ENCODE measurements at places on chromosomes 7 and 10.
A peak's percentile ranks its signal among the peaks of the same experiment; 100 is the strongest.

DNA sequence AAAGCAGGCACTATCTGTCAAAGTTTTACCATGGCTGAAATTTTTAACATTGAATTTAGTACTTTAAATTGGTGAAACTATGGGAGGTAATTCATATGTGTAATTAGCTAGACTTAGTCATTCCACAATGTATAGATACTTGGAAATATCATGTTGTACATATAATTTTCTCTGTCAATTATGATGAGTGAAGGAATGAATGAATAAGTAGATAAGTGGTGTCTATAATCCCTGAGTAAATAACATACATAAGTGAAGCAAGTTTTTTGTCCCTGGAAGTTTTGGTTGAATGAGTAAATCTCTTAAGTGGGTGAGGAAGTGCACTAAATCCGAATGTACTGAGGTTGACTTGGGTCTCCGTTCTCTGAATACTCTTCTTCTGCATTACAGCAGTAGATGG is 201.0 kb downstream of the CSTF2T start:
- no peak for DNase-seq

DNA sequence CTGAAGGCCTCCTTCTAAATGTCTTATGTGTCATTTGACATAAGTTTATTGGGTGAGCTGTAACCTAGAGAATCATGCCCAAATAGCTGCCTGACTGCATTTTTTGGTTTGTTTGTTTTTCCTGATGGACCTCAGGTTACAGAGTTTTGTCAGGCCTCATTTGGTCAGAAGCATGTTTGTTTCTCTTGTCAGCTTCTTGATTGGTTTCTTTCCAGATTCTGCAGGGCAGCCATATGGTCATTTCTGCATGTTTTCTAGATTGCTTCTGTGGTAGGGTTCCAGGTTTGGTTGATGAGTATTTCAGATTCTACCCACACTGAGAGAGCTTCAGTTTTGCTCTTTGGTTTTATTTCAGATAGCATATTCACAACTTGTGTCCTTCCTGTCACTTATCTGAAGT is 28.0 kb downstream of the GLCCI1 start:
- no peak for DNase-seq

DNA sequence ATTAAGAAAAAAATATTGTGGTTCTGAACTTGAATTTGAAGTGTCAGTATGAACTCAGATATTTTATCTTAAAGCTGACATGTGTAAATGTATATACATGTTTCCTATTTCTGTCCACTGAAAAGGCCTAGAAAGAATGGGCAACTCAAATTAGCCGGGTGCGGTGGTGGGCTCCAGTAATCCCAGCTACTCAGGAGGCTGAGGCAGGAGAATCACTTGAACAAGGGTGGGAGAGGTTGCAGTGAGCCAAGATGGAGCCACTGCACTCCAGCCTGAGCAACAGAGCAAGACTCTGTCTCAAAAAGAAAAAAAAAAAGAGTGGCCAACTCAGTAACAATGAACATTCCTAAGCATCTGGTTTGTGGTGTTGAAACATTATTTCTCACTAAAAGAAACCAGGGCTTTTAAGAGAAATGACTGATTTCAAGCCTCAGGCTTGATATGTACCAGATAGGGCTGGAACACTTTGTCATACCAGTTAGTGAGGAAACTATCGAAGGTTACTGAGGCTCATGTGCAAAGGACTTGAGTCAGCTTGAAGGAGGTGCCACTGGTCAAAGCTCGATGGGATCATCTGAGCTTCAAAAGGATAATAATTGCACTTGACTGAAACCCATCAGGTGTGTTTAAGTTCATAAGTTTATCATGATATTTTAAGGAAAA is 40.5 kb downstream of the AOAH start:
- DNase-seq, result no peak

GRCh38 chr10:5971315-5971832 is 6.0 kb downstream of the IL15RA start:
- no peak for DNase-seq

DNA sequence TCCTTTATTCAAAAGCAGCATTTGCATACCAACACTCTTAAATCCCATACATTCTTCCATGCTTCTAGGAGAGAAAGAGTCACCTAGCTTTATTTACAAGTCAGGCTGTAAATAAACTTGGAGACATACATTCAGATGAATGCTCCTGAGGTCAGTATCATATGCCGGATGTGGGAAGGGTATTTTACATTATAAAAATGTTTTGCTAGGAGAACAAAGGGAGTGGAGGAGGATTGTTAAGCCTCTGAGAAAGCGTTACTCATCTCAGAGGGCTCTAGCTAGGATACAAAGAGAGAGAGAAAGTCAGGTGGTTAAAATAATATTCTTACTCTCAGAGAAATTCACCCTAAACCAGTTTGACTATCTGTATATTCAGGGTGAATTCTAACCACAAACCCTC is 300.9 kb upstream of the NPSR1 start:
- no peak for DNase-seq

- DNase-seq, result no peak
Observed at GRCh38 chr7:132488634-132489302, 87.5 kb downstream of the PLXNA4 start.

DNA sequence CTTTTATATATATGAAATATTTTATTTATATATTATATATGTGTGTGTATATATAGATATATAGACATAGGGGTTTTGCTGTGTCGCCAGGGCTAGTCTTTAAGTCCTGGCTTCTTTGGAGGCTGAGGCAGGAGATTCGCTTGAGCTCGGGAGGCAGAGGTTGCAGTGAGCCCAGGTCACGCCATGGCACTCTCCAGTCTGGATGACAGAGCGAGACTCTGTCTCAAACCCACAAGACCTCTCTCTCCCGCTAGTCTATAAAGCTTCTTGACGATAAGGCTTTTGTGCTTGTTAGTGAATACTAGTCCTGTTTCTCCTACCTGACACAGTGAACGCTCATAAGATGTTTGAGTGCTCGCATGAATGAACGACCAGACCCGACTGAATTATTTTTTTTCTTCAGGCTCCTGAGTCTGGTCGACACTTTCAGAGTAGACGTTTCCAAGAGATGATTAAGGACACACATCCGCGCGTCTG is 577 bp upstream of the DDX21 start:
- DNase-seq, result peak; percentile 28

GRCh38 chr10:101354328-101355071 is 535 bp downstream of the BTRC start:
- DNase-seq, result peak; percentile 14

DNA sequence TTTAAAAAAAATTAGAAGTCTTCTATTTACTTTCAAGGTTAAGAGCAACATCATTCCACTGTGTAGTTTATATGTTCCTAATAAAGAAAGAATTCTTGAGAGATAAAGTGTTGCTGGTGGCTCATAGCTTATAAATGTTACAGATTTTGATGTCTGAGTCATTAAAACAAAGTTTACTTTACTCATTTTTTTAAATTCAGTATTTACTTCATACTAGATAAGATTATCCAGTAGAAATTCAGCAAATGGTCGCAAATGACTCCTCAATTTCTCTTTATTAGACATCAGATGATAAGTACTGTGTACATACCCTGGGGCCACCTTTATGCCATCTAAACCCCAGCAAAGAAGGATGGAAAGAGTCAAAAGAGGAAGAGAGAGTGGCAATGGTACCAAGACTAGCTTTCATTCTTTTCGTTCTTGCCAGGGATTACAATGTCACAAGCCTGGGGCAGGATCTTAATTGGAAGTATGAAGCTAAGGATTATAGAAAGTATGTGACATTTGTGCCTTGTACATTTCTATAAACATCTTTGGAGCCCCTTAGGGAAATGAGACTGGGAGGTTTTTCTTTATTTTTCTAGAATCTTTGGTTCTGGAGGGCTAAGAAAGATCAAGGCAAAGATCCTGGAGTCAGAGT is 206.1 kb downstream of the CHRM2 start:
- DNase-seq, result no peak

DNA sequence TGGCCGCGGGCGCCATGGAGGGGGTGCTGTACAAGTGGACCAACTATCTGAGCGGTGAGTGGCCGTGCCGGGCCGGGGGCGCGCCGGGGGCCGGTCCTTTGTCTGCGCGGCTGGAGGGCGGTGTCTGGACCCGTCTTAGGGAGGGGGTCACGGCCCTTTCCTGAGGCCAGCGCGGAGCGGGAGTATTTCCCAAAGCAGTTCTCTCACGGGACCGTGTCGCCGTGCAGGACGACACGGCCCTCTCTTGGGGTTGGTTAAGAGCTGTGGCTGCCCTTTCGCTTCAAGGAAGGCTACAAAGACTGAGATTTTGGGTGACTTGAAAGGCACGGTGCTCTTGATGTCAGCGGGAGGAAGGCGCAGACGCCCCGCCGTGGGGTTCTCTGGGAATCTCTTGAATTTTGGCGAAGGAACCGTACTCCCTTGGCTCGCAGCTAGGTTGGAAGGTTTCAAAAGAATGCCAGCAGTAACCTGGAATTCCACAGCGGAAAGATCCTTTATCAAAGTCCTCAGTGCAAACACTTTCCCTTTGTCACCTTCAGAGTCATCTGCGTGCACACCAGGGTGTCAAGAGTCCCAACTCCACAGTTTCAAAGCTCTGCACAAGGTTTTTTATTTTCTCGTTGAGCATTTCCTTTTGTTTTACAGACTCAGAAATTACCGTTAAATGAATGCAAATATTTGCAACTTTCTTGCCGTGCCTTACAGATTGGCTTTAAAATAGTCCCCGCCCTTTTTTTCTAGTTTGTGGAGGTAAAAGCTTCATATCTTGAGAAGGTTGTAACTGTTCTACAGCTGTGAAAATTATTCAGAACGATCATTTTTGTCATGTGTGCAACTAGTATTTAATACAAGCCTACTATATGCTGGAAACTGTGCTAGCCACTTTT is 780 bp downstream of the PLEKHA8 start:
- no peak for DNase-seq

DNA sequence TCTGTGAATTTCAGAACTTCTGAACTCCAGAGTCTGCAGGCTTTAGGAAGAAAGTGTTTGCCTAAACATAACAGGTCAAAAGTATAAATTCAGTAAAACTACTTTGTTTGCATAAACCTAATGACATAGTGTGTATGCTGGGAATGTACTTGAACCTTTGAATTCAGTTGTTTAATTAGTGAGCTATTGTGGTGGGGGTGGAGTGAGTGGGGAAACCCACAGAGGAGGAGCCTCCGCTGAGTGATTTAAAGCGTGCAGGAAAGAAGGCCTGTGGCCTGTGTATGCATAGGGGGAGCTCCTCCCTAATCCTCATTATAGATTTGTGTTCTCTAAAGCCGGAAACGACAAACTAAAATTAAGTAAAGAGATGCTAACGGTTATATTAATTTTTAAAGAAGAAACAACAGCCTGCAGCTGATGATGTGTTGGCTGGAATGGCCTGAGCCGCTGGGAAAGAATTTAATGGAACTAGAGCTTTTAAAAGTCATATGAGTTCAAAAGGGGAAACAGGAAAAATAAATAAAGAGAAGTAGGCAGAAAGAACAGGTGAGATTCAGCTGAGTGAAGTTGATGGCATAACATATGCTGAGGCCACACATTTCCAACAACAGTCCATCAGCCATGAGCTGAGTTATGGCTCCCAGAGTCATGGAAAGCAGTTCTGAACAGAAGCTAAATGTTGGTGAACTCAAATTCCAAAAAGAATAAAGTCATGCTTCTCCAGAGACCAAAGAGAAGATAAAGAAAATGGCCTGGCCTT is 595.0 kb downstream of the GRM8 start:
- peak; percentile 33 for DNase-seq

- peak; percentile 17 for DNase-seq
Observed at GRCh38 chr10:118729641-118730258, 25.0 kb downstream of the CACUL1 start.

- no peak for DNase-seq
Observed at GRCh38 chr7:101112233-101112632, 14.7 kb upstream of the SERPINE1 start.

- DNase-seq, result no peak
Observed at GRCh38 chr7:54989453-54990225, 29.2 kb upstream of the EGFR start.

- no peak for DNase-seq
Observed at GRCh38 chr10:3714967-3715366, 70.0 kb downstream of the KLF6 start.

DNA sequence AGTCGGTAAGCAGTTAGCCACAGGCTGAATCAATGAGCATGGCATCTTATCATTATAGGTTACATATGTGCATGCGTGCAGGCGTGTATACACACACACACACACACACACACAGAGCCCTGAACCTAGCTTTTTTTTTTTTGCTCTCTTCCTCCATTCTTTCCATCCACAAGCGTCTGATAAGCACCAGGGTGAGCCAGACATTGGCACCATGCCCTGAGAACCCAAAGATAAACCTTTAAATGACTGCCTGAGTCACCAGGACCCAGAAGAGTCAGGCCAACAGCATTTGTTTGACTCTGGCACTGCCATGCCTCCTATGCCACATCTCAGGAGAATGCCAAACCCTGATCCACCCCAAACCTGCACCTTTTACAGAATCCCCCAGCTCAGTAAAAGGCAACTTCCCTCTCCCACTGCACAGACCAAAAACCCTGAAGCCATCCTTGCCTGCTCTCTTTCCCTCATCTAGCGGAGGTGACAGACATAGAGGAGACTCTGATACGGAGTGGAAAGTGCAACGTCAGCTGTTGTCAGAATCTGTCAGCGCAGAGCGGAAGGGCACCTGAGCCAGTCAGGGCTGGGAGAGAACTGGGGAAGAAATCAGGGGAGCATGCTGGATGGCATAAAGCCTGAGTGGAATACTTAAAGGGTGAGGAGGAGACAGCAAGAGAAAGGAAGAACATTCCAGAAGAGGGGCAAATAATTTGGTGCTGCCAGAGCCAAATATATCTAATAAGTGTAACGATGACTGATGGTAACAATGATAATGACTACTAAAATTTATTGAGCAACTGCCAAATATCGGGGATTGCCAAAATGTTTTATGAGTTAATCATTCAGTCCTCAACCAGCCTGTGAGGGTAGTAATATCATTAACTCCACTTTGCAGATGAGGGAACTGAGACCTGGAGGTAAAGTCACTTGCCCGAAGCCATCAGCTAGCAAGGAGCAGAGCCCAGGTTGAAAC is 3.2 kb downstream of the PARP12 start:
- no peak for DNase-seq

DNA sequence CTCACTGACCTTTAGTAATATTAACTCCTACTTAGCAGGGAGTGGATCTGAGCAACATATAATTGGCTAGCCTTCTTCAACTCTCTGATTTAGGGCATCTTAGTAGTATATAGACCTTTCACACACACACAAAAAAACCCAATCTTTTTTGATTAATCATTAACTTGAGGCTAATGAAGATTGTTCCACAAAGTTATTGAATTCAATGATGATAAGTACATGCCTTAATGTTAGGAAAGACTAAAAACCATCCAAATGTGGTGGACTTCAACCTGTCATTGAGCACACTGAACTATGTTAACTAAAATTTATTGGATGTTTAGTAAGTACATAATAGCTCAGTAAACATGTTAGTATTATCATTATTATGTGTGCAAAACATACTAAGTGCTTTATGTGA is 179.4 kb upstream of the SLC25A13 start:
- no peak for DNase-seq

- no peak for DNase-seq
Observed at GRCh38 chr7:85039196-85039923, 147.5 kb downstream of the SEMA3D start.

DNA sequence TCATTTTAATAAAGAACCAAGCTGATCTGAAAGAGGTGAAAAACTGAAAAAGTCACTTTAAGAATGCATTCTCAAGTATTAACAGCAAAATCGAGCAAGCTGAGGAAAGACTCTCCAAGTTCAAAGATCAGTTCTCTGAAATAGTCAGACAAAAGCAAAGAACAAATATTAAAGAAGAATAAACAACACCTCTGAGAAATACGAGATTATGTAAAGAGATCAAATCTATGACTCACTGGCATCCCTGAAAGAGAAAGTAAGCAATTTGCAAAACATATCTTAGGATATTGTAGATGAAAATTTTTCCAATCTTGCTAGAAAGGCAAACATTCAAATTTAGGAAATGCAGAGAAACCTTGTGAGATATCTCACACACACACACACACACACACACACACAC is 138.4 kb upstream of the HGF start:
- no peak for DNase-seq

All from GM19239 (cell line).